Stimulated activated CD4-positive, alpha-beta T cell treated with anti-CD3 and anti-CD28 coated beads, Interleukin-2, amount 100 ng/mL, for 48 hours (primary cell): ENCODE measurements at places on chromosomes 1 and 21.

GRCh38 chr1:43797891-43798290, 90.6 kb downstream of the ST3GAL3 start:
- no peak for DNase-seq

GRCh38 chr1:201538612-201539551, at the start of gene NAV1:
NAV1 (plus strand) TSS chr1:201539127; CDS start chr1:201622885, 83,758 bp downstream.
- no peak for DNase-seq

DNA sequence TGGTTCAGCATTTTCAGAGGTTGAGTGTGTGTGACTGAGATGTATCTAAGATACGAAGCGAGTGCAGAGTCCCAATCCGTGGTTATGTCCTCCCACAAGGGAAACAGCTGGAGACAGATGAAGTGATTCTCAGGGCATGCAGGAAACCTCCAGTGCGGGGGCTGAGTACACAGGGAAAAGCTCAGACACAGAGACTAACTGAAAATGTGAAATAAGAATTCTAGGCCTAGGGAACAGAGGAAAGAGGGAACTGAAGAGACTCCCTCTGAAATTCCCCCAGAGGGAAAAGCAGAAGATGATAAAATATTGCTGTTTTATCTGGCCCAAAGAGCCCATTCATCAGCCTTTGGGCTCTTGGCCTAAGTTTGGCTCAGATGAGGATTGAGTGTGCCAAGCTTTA, 116.8 kb downstream of the LRRC53 start:
- no peak for DNase-seq

DNA sequence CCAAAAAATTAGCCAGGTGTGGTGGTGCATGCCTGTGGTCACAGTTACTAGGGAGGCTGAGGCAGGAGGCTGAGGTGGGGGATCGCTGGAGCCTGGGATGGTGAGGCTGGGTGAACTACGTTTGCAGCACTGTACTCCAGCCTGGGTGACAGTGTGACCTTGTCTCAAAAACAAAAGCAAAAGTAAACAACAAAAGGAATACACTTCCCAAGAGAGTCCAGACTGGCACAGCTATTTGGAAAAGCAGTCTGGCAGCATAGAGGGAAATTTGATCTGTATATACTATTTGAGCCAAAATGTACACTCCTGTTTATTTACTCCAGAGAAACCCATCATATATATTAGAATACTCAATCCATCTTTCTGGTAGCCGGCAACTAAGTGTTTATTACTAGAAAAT, 107.0 kb upstream of the HMCN1 start:
- no peak for DNase-seq

GRCh38 chr1:10122926-10123325, 87.4 kb upstream of the KIF1B start:
- no peak for DNase-seq

- no peak for DNase-seq
These were observed 13.2 kb downstream of the IL10RB start for GRCh38 chr21:33279330-33279820.

GRCh38 chr1:99595041-99595440, 50.9 kb upstream of the PALMD start:
- DNase-seq: no peak

- no peak for DNase-seq
These were observed 2.5 kb upstream of the TAF13 start for GRCh38 chr1:109078317-109078716.

DNA sequence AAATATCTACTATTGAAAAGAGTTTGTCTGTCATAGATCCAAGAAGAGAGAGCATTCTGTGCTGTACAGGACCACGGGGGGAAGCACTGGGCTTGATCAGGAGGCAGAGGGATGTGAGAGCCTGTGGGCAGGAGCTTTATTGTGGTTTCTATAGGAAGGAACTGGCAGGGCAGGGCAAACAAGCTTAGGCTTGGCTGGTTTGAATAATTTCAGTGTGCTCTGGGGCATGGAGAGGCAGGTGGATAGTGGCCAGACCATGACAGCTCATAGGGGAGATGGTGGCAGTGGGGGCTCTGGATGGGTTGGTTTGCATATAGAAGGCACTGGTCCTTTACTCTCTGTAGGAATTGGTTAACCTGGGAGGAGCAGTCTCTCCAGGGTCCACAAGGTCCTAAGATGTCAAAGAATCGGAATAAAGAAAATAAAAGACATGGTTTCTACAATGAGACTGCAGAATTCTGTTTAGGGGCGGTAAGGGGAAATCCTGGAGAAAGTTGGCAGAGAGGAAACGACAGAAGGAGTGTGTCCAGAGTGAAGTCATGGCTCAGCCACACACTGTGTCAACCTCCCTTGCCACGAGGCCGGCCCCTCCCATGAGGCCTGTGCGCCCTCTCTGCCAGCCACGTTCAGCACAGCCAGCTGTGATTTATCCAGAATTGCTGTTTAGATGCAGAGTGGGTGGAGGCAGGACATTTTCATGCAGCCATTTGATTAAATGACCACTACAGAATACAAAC, 81.7 kb upstream of the PGBD5 start:
- no peak for DNase-seq

DNA sequence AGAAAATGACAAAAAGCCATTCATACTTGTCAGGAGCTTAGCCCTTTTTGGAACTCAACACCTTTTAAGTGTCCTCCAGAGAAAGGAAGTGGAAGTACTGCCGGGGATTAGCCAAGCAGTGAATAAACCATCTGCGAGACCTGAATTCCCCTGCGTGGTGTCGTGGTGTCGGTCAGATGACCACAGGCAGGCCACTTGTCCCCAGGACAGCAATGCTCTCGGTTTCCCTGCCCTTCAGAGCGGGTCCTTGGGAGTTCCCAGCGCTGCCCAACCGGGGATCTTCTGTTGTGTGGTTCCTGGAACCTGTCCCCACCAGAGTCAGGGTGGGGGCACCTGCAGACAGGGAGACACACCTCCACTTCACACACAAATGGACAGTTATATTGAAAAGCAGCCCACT, 9.2 kb downstream of the GPR157 start:
- DNase-seq: no peak
